ENCODE measurements at places on chromosomes 6 and 20.

DNA sequence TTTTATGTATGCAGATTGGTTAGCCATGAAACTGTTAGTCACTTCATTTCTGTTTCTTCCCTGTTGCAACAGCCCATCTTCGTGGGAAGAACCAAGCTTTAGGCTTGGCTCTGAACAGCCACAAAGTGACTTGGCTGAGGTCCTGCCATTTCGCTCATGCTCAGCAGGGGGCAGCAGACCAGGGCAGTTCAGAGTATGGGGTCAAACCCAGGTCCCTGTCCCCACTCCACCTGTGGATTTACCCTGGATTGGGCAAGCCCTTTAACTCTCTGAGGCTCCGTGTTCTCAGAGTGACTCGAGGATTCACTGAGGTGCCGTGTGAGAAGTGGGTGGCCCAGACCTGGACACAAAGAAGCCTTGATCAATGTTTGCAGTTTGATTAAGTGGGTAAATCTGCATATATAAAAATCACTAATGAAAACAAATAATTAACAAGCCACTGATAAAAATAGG, 19.8 kb upstream of the MAP1LC3A start:
- peak; percentile 70 for DNase-seq

DNA sequence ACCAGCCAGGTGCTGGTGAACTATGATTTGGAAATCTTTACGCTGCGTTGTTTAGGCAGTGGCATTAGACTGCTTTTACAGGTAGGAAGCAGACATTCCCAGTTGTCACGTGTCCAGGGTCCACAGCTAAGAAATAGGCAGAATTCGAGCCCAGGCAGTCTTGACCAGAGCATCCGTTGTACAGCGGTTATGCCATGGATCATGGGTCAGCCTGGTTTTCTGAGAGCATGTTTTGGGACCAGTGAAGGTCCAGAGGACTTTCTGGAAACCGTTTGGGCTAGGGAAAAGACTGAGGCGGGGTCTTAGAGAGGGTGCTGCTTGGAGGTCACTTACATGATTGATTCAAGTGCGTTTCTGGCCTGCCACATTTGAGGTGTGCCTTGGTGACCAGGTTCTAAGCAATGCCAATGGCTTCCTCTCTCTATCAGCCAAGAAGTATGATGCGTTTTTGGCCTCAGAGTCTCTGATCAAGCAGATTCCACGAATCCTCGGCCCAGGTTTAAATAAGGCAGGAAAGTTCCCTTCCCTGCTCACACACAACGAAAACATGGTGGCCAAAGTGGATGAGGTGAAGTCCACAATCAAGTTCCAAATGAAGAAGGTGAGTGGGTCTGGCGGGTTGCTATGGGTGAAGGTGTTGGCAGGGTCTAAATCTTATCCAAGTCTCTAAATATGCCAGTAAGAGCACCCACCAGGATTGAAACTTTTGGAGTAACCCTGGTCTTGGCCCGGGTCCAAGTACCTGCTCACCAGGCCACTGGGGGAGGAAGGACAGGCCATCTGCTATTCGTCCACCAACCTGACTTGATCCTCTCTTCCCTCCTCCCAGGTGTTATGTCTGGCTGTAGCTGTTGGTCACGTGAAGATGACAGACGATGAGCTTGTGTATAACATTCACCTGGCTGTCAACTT, 1.8 kb downstream of the RPL10A start:
- DNase-seq, result no peak

DNA sequence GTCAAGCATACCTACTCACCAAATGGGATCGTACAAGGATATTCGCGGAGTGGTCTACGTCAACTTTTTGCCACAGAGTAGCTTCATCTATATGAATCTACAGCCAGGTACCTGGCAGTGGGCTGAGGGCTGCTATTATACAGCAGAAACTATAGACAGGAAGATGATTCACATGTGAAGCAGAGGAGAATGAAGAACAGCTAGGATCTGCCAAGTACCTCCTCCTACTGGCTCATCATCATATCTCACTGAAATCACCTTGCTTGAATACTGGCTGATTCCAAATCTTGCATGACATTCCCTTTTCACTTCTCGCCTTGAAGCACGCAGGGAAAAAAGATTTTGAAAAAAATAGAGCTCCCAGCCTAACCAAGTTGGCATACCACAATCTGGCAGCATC, 488.7 kb upstream of the NRSN1 start:
- DNase-seq, result no peak

DNA sequence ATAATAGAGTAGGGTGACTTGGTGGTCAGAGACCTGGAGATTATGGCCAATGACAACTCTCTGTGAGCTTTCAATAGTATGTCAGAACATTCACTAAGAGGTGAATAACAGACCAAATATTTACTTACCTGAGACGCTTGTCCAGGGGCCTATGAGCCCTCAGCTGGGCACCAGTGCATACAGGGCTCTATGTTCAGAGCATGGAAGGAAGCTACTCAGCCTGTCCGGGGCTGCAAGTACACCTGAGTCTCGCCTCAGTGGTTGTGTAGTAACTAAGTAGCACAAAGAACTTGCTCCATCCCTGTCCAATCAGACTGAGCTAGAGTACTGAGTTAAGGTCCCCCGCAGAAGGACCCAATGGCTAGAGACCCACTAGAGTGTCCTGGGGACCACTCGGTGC, 11.6 kb upstream of the SCGN start:
- DNase-seq, result no peak

DNA sequence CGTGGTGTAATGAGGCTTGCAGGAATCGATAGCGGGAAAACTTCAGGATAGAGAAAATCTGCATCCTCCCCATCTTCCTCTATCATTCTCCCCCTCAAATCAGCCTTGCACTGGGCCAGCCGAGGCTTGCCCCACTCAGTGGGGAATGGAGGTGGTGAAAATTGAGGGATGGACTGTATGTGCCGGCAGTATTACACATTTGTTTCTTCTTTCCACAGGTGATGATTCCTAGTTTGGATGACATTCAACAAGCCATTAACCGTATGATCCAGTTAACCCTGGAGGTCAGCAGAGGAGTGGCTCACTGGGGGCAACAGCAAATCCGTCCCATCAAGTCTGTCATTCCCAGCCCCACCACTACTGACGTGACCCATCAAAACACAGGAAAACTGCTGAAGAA, 100.1 kb downstream of the DNAH8 start:
- no peak for DNase-seq

- DNase-seq, result peak; percentile 78
These were observed 45.3 kb downstream of the NINL start for GRCh38 chr20:25539742-25540672.

- no peak for DNase-seq
These were observed 598.3 kb upstream of the HS3ST5 start for GRCh38 chr6:114941078-114941477.

GRCh38 chr20:38057351-38057972, 23.9 kb downstream of the RPRD1B start:
- DNase-seq, result peak; percentile 58
